ENCODE measurements at places on chromosomes 16 and 17.

- peak; percentile 36 for DNase-seq
Measured at GRCh38 chr17:79045842-79046196, 21.9 kb downstream of the C1QTNF1 start.

- DNase-seq: no peak
Measured at GRCh38 chr17:12548558-12548957, 117.1 kb upstream of the MYOCD start.

GRCh38 chr17:79670537-79671084 lies 59.8 kb upstream of the RBFOX3 start:
- DNase-seq: peak; percentile 74

- no peak for DNase-seq
Measured at GRCh38 chr17:45868276-45868675, 23.6 kb downstream of the SPPL2C start.

DNA sequence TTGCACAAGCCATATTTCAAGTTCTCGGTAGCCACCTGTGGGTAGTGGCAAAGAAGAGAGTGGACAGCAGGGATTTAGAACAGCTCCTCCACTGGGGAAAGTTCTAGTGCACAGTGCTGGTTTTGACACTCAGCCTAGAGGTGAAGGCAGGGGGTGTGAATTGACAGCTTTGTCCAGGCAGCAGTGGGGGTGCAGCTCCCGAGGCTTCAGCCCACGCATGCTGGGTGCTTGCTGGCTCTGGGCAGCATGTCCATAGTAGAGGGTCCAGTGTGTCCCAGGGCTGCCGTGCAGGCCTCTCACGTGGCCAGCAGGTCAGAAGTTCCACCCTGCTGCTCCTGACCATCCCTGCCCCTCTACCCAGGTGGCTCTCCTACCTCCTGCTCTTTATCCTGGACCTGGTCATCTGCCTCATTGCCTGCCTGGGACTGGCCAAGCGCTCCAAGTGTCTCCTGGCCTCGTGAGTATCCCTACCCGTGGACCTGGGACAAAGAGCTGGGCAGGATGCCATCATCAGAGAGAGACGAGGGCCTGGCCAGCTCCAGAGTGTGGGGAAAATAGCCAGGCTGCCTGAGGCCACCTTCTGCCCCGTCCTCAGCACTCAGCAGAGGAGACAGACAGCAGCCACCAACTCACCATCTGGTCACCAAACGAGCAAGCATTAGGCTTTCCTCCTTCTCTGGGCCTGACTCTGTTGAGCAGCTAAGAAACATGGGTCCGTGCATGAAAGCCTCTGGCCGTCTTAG lies 29.8 kb downstream of the TTYH2 start:
- DNase-seq: no peak

DNA sequence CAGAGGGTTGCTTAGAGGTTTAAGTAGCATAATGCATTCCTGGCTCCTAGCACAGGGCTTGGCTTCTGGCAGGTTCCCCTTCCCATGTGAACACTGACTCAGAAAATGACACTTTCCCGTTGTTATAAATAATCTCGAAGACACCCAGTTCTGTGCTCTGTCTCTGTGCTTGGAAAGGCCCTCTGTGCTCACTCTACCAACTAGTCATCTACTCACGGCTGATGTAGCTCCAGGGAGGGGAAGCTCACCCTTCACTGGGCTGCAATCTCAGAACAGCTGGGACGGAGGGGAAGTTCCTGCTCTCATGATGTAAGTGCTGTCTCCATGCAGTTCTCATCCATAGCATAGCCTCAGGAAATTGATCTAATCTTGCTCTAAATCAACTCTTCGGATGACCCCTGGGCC lies 230.5 kb upstream of the ASIC2 start:
- no peak for DNase-seq

- DNase-seq: no peak
Measured at GRCh38 chr16:83803811-83804210, 4.0 kb upstream of the HSBP1 start.

- no peak for DNase-seq
Measured at GRCh38 chr17:31479524-31479923, 88.0 kb downstream of the RAB11FIP4 start.

GRCh38 chr17:55340686-55341085 lies 75.9 kb downstream of the HLF start:
- DNase-seq: no peak

DNA sequence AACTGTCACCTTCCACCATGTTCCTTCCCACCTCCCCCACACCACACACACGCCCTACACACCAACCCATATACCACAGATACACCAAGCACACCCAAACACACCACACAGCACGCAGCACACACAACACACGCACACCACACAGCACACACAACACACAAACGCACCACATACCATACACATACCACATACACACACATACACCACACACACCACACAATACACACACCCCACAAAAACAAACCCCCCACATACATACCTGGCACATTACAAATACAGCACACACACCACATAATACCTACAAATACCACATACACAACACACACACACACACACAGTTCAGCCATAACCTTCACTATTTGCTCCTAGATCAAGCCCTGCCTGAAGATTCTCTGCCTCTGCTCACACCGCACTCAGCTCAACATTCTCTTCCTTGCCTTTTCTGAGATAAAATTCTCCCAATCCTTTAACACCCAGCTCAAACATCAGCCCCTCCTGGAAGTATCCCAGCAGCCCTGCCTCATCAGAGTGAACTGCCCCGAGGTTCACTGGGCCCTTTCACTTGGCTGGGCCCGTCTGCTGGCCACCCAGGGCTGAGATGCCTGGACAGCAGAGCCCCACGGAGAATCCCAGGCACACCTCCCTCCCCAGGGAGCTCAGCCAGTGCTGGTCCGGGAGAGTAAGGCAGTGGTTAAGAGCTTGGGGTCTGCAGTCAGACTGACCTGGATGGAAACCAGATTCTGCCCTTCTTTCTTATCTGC lies 31.9 kb upstream of the CPNE2 start:
- no peak for DNase-seq

- no peak for DNase-seq
Measured at GRCh38 chr16:3595521-3596021, 15.8 kb downstream of the SLX4 start.

DNA sequence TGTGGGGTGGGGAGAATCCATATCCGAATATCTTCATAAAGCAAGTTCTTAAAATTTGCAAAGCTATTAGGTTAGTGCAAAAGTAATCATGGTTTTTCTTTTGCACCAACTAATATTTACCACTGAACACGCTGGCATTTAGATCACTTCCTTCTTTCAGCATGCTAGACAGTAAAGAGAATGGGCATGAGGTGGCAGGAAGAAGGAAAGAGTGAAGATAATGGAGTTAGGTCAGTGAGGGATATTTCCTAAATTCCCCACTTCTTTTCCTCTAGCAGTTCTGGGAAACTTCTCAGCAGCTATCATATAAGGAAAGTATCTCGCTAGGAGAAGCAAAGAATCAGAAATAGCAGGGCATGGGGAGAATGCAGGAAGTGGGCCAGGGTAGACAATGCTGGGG lies 39.0 kb downstream of the SLC6A4 start:
- no peak for DNase-seq

DNA sequence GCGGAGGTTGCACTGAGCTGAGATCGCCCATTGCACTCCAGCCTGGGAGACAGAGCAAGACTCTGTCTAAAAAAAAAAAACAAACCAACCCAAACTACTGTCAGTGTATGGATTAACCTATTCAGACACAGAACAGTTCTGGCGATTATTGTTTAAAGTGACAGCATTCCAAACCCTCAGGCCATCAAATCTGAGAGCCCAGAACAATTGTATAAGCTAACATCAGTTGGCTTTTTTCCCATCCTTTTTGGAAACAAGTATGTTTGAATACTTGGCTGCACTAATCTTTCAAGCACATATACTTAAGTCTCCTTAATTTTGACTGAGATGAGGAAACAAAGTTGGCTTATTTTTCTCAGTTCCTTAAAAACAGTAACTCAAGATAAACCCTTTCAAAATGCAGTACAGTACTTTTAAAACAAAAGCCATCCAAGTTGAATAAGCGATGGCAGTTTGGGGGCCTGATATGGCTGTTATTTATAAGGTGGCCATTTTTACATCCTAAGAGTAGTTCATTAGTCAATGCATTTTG lies 1.4 kb downstream of the ZSWIM7 start:
- no peak for DNase-seq

GRCh38 chr17:78154903-78155811 lies 9.0 kb downstream of the C17orf99 start:
- DNase-seq: no peak

DNA sequence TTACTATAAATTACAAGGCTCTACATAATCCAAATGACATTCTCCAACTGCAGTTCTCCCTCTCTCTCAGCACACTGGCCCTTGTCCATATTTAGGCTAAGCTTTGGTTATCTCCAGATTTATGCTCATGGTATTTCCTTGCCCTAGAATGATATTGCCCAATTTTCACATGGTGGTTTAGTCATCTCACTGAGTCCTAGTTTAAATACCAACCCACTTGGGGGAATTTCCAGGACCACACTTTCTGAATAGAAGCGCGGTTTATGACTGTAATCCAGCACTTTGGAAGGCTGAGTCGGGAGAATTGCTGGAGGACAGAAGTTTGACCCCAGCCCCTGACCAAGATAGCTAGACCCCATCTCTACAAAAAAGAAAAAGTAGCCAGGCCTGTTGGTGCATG lies 280.1 kb upstream of the MON1B start:
- no peak for DNase-seq

DNA sequence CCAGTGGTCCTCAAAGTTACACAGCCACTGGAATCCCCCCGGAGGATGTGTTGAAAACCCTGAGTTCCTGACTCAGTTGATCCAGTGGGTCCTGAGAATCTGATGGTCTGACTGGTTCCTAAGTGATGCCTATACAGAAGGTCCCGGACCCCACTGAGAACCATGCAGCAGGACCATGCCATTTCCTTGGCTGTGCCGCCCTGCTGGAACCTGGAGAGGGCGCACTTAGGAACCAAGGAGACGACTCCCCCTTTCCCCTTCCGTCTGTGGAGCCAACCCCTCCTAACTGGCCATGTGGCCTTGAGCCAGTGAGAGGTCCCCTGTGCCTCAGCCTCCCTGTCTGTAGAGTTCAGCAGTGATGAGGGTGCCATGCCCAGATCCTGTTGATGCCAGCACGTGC lies 22.0 kb downstream of the C16orf74 start:
- no peak for DNase-seq

DNA sequence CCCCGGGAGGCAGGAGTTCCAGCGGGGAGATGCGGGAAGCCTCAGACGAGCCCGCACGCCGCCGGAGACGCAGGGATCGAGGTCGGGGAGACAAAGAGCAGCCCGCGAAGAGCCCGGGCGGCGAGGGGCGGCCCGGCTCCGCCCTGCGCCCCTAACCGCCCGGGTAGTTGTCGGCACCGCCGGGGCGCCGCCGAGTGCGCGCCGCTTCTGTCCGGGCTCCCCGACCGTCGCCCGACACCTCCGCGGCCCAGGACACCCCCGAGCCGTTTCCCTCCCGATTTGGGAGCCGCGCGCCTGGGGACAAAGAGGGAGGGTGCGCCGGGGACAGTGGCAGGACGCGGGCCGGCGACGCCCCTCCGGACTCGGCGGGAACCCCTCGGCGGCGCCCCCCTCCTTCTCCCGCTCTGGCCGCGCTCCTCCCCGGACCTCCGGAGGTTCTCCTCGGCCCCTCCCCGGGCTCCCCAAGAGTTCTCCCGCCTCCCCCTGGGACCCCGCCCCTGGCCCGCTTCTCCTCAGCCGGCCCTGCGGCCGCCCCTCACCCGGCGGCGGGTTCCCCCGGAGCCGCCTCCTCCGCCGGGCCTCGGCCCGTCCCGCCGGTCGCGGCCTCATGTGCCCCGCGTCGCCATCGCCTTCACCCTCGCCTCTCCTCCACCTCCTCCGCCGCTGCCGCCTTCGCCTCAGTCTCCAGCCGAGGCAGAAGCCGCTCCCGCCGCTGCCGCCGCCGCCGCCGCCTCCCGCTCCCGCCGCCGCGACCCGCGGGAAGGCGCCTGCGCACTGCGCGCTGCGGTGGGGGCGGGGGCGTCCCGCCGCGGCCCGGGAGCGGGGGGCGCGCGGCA lies at the start of gene GJC1:
Gene GJC1, minus strand, starts transcription at position 765 of the 836 bp plus-strand sequence. CDS start 24,470 bp downstream, outside the sequence.
- no peak for DNase-seq

DNA sequence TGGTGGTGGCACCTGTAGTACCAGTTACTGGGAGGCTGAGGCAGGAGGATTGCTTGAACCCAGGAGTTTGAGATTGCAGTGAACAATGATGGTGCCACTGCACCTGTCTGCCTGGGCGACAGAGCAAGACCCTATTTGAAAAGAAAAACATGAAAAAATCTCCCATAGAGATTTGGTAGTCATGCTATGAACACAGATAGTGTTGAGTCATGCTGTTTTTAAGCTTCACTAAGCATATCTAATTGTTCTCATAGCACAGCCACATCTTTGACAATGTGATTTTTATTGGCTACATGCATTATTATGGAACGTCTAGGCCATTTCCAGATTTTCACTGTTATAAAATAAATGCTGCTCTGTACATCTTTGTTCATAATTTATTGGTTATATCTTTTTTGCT lies 6.0 kb downstream of the IL34 start:
- DNase-seq: no peak

GRCh38 chr17:7992516-7992915 lies 9.9 kb upstream of the GUCY2D start:
- DNase-seq: no peak

DNA sequence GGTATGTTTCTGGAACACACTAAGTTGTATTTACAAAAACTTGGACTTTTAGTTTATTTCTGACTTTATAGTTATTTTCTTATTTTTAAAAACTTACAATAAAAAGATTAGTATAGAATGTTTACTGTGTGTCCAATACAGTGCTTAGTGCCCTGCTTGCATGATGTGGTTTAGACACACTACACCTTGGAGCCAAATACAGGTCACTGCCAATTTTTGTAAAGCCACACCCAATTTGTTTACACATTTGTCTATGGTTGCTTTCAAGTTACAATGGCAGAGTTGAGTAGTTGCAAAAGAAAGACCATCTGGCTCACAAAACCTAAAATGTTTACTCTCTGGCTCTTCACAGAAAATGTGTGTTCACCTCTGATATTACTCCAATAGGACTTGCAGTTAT lies 807.1 kb downstream of the KCNJ2 start:
- DNase-seq: no peak

DNA sequence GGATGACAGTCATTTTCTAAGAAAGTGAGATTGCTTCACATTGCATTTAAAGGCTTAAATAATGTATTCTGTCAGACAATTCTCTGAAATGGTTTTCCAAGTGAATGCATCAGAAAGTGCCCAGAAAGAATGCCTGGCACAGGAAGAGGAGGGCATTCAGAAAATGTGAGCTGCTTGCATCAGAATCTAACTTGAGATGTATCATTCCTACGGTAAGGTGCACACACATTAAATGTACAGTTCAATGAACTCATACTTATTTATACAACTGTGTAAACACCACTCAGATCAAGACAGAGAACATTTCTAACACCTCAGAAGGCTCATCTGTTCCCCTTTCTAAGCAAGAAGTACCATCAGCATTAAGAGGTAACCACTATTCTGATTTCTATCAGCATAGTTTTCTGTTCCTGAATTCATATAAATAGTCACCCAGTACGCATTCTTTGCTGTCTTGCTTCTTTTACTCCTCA lies 638.0 kb downstream of the MAF start:
- DNase-seq: no peak

- no peak for DNase-seq
Measured at GRCh38 chr17:21007646-21008045, 35.2 kb downstream of the USP22 start.

GRCh38 chr17:39318636-39319035 lies 82.8 kb downstream of the FBXL20 start:
- no peak for DNase-seq
